ENCODE measurements at places on chromosomes 4 and X.

- no peak for DNase-seq
These were observed 33.7 kb downstream of the STK32B start for GRCh38 chr4:5084911-5085475.

DNA sequence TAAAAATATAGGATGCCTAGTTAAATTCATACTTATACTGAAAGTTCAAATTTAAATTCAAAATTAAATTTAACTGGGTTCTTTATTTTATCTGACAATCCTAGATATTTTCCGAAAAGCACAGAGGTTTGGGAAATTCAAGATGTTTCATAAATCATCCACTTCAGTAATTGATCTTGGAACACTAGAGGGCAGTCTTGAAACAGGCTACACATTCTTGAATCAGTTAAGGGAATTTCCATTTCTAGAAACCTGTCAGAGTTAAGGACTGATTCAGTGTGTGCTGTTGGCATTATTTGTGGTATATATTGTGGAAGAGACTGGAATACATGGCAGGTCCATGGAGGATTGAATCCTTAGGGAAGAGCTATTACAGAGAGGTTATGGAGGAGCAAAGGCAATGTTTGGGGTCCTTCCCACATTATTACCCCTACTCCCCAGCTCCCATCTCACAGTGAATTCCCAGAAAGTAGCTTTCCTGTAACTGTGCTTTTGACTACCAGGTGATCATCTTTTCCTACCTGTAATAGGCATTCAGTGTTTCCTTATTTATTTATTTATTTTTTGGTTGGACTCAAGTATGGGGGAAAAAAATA is 92.9 kb downstream of the EGF start:
- peak; percentile 87 for DNase-seq

DNA sequence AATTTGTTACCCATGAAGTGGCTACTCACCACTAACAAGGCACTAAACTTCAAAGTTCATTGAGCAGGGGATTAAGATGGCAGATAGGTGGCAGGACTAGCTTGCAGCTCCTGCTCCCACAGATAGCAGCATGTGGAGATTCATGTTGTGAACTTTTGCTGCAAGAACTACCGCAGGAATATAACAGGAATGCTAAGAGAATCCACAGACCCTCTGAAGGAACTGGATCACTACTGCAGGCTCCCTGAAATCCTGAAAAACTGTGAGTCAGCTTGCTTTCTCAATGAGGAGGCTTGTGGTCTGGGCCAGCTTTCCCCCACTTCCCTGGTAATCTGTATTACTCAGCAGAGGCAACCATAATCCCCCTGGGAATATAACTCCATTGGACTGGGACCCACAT is 118.5 kb upstream of the VCX2 start:
- no peak for DNase-seq

DNA sequence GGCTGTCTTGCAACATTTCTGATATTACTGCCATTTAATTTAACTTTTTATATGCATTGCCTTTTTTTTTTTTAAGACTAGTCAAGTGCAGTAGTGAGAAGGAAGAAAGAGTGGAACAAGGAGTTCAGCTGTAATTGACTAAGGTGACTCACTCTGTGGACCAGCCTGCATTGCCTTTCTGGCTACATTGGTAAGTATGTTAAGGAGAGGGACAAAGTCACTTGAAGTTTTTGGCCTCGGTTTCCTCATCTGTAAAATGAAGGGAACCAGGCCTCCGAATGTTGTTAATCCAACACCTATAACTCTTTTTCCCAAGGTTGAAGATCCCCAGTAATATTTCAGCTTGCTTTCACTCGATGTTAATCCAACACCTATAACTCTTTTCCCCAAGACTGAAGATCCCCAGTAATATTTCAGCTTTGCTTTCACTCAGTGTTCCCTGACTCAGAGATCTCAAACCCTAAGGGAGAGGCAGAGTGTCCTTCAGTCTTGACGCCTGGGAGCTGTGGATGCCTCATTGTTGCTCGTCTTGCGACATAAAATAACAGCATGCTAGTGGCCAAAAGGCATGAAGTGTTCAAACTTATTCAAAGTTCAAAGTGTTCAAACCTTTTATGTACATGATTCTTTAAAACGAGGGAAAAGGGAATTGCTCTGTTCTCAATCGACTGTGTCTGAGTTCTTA is 102.0 kb downstream of the SORBS2 start:
- peak; percentile 64 for DNase-seq

GRCh38 chrX:79182616-79183015 is 38.1 kb downstream of the GPR174 start:
- DNase-seq = no peak

- peak; percentile 41 for DNase-seq
These were observed 391.5 kb upstream of the IGFBP7 start for GRCh38 chr4:57501720-57502119.

DNA sequence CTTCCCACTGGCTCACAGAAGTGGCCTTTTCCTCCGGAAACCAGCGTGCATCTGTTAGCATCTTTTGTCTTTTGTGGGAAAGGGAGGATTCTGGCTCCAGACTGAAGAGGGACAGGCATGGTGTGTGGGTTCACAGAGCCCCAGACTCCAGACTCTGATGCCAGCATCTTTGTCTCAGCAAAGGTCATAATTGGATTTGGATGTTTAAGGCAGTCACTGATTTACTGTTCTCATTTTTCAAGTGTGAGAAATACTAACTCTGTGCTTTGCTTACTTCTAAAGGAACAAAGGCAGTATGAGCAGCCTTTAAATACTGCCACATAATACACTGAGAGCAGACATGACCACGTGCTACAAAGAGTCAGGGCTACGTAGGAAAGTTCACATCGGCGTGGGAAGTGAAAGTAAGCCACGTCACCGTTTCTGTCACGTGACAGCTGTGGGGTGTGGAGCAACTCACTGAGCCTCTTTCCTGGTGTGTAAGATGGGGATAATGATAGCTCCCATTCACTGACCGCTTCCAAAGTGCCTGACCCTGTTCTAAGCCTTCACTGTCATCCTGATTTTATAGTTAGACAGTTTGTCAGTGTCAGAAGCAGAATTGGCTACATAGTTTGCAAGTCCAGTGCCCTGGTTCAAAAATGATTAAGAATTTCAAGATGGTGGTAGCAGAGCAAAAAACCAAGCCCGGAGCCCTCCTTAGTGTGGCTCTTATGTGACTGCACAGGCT is 24.8 kb upstream of the TMSB4X start:
- DNase-seq = peak; percentile 92

DNA sequence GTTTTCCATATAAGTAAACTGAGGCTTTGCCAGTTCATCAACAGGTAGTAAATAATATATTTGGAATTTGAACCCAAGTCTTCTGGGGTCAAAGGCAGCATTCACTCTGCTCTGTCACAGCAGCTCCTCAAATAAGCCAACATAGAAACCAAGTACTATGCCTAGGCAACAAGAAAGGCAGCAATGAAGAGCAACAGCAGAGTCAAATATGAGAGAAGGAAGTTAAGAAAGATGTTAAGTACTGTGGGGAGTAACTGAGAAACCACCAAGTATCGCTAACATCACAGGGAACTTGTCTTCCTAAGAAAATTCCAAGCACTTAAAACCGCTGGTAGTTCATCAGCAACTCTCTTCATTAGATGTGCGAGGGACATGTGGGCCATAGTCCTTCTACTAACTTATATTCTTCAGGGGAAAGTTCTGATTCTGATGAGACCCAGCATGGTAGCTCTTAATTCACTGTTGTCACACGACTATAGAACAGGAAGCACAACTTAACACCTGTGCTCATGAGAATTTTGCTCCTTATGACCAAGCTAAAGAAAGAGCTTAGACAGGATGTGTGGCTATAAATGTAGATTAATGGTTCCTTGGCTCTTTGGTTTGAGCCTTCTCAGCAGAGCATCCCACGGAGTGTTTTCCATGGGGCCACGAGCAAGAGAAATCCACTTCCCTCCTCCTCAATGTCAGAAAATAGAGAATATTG is 107.8 kb downstream of the AR start:
- DNase-seq = no peak

DNA sequence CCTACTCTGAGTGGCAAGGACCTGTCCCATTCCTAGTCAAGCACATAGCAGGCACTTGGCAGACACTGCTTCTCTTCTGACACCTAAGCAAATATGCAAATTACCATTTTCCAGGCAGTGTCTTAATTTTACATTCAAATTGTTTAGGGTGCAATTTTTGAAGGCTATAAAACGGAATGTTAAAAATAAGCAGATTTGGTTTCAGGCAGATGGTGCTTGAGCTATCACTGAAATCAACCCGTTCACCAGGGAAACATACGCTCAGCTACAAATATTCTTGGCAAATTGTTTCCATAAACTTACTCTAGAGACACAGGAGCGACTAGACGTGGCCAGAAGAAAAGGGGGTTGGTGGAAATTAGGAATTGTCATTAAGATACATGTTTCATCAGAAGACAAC is 45.7 kb downstream of the BEND2 start:
- DNase-seq = no peak

- peak; percentile 60 for DNase-seq
These were observed 11.8 kb upstream of the ZNF630 start for GRCh38 chrX:48083212-48083611.

DNA sequence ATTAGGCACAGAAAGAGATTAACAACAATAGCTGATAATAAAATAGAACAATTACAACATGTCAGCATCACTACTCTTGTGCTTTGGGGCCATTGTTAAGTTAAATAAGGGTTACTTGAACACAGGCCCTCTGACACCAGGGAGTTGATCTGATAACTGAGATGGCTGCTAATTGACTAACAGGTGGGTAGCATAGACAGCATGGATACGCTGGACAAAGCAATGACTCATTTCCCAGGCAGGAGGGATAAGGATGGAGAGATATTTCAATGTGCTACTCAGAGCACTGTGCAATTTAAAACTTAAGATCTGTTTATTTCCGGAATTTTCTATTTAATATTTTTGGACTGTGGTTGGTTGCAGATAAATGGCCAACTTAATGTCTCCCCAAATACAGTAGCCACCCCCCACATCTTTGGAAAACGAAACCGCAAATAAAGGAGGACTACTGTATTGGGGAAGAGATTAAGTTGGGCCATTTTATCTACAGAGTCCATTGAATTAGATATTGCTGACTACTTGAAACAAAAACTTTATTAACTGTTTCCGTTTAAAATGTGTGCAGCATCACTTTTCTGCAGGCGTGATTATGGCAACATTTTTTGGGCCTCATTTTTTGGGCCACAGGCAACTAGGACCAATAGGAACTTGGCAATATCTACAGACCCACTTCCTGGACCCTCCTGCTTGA is 200.6 kb upstream of the KLF3 start:
- DNase-seq = no peak
